ENCODE measurements at places on chromosomes 5 and 9.

GRCh38 chr5:178981381-178981780, 13.7 kb downstream of the GRM6 start:
- DNase-seq: no peak

- no peak for DNase-seq
Observed at GRCh38 chr9:93139365-93140182, 5.5 kb upstream of the NINJ1 start.

GRCh38 chr9:38154501-38155421, 85.7 kb upstream of the SHB start:
- no peak for DNase-seq

DNA sequence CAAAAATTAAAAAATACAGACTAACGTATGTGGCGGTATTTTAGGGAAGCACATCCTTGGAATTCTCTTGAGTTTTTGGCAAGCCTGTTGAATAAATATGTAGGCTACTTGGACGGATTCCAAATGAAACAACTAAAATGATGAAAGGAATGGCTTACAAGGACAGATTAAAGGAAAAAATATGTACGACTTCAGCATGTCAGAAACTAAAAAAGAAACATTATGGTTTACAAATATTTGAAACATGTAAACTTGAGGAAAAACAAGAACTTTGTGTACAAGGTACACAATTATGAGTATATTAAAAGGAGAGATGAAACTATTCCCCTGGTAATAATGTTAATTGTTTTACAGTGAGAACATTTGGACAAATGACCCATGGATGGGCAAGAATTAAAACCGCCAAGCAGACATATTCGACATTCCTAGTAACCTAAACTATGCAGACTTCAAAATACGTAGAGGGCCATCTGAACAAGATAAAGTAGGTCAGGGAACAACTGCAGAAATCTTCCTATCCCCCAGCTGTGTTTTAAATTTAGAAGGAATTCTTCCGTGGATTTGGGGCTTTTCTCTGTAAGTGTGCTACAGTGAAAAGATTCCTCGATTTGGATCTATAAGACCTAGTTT, 12.5 kb downstream of the EDIL3 start:
- DNase-seq: no peak

DNA sequence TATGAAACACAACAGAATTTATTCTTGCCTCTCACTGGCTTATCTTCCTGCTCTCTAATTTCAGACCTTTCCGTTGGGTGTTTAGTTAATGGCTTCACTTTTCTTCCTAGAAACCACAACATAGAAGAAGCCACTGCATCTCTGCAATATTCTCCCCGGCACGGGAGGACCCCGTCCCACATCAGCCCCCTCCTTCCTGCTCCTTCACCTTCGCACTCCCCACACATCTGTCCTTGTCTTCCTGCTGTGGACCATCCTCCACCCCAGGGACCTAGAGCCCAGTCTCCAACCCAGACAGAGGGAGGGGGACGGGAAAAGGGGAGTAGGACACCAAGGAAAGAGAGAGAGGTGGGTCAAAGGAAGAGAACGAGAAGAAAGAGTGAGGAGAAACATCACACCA, 1.4 kb downstream of the OR2V1 start:
- no peak for DNase-seq

DNA sequence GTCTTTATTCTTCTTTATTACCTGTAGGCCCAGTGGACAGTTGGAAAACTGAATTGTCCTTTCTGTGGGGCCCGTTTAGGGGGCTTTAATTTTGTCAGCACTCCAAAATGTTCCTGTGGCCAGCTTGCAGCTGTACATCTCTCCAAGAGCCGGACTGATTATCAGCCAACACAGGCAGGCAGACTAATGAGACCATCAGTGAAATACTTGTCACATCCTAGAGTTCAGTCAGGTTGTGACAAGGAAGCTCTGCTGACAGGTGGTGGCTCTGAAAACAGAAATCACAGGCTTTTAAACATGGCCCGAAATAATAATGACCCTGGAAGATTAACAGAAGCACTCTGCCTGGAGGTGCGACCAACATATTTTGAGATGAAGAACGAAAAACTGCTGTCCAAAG, 47.9 kb downstream of the RNF180 start:
- DNase-seq: no peak

- DNase-seq: no peak
Observed at GRCh38 chr5:89936576-89936975, 473.0 kb downstream of the CETN3 start.

DNA sequence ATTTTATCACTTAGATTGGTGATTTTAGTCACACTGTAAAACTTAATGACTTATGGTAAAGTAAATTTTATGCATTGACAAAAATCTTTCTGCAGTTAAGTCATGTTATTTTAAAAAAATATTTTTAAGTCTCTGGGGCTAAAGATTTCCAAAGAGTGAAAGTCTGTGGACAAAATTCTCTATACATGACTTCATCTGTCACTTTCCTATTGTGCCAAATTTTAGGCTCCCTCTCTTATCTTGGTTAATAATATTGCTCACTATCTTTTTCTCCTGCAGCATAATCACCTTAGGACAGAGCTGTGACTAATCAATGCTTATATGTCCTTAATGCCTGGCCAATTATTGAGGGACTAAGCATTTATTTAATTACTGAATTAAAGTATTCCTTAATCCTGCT, 15.2 kb downstream of the LURAP1L start:
- DNase-seq: no peak

DNA sequence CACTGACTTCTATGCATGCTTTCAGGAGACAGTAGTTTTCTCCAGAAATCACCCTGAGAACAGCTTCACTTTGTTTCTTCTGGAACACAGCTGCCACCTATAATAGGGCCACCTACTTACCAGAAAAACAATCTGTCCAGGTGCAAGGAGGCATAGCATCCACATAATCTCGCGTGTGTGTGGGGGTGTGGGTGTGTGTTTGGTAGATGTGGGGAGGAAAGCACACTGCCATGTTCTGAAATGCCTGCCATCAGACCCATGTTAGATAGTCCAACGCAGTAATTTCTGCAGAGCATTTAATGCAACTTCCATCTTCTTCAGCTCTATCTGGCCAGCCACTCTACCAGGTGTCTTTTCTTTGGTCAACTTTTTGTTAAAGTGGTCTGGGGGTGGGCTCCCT, 102.9 kb downstream of the ACER2 start:
- no peak for DNase-seq

GRCh38 chr9:98610711-98611110, 98.0 kb downstream of the GABBR2 start:
- no peak for DNase-seq

Measured in hematopoietic multipotent progenitor cell treated with erythropoietin and hydrocortisone succinate and interleukin-3 and kit ligand, for 15 days (in vitro differentiated cells).